ENCODE measurements at places on chromosomes 7 and 10.

DNA sequence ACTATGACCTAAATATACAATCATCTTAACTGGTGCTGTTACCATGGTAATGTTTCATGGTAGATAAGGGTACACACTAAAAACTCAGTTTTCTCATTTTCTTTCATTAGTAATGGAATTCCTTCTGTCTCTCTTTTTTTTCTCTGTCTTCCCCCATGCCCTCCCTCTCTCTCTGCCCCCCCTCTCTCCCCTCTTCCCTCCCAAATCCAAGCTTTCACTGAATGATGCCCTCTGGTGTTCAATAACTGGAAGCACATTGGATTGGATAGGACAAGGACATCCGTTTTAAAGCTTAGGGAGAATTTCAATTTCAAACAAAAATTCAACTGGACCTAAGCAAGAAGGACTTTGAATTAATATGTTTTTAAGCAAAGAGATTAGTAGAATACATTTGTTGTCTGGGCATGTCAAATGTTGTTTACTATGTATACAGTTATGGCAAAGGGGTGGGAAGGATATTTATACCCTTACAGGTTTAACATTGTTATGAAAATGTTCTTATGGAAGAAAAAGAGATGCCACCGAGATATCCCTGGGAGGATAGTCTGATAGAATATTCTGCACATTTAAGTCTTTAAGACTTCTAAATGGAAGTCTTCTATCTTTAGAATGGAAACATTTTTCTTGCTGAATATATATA, 6.1 kb downstream of the CHRM2 start:
- peak; percentile 72 for DNase-seq

GRCh38 chr7:69256634-69257081, 341.6 kb upstream of the AUTS2 start:
- DNase-seq = no peak

DNA sequence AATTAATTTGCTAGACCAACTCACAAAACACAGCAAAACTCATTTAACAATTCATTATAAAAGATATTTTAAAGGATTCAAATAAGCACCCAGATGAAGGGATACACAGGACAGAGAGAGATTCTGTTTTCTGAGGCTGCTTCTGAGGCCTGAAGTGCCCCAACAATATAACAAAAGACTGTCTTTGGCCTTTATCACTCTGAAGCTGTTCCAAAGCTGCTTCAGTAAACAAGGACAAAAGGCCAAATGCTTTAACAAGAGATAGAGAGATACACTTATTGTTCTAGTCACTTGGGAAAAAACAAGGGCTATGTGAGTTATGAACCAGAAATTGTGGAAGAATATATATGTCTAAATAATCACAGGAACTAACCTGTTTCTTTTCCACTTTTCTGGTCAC, 223.7 kb downstream of the CXCL12 start:
- DNase-seq = no peak

- DNase-seq = no peak
Measured at GRCh38 chr7:26306790-26307189, 15.1 kb downstream of the SNX10 start.

GRCh38 chr7:76069238-76069638, 21.3 kb downstream of the MDH2 start:
- DNase-seq = peak; percentile 46

- DNase-seq = peak; percentile 58
Measured at GRCh38 chr10:123380491-123381085, 226.4 kb downstream of the BUB3 start.

- DNase-seq = no peak
Measured at GRCh38 chr10:92729886-92730285, 40.1 kb downstream of the HHEX start.

DNA sequence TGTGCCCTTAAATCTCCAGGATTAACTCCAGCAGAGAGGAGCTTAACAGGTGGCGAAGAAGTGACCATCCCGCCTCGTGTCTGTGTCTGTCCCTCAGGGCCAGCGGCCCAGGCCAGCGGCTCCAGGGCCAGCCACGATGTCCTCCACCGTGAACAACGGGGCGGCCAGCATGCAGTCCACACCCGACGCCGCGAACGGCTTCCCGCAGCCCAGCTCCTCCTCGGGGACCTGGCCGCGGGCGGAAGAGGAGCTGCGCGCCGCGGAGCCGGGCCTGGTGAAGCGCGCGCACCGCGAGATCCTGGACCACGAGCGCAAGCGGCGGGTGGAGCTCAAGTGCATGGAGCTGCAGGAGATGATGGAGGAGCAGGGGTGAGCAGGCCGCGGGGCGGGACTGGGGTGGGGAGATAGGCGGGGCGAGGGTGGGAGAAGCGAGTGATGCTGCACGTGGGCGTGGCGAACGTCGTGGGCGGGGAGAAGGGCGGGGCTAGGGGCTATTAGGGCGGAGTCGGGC, 33.3 kb downstream of the SRRM3 start:
- peak; percentile 100 for DNase-seq

DNA sequence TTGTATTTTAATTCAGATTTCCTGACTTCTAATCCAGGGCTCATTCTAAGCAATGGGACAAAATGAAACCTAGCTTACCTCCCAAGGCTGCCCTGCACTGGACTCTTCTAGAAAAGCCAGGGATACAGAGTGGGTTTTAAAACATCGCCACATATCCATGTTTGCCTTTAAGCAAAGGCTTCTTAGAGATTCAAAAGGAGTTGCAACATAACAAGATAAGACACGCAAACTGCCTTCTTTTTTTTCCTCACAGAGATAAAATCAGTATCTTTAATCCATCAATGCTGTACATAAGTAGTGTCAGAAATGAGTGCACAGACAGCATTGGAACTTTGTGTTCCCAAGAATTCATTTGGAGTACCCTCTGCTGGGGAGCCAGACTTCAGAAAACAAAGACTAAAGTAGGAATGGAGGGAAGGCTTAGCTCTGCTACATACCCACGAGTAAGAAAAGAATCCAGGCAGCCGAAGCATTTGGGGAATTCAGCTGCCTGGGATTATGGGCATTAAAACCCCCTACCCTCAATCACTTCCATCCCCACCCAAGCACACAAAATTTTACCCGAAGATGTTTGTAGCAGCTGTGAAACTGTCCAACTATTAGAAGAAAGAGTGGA, 427.8 kb downstream of the ARL4A start:
- DNase-seq = no peak
